Urinary bladder (tissue), 4 donors: ENCODE measurements at places on chromosomes 4 and X. TPM values are rescaled to one million over a fixed set of nuclear protein-coding genes. Genes with fewer than 3 reads are reported as not detected.

Gene SSX2
- not detected for total RNA-seq

Gene PAGE2B
- total RNA-seq: not detected

Gene FGFBP2
- 0.74 TPM for total RNA-seq

Gene GAR1
- 6.5 TPM for total RNA-seq

Gene ARSJ
- total RNA-seq: 20.6 TPM

Gene STBD1
- total RNA-seq: 9.1 TPM

Gene POF1B
- total RNA-seq: 23.4 TPM

Gene C4orf51
- not detected for total RNA-seq

Gene LARP7
- total RNA-seq: 67.8 TPM

Gene SPANXN4
- total RNA-seq: not detected

Gene INPP4B
- total RNA-seq: 53.9 TPM

Gene ARHGEF9
- total RNA-seq: 26.6 TPM

Gene FGFBP1
- not detected for total RNA-seq

Gene TNMD
- total RNA-seq: 4.3 TPM

Gene SPATA4
- 0.11 TPM for total RNA-seq

Gene AP1AR
- total RNA-seq: 29.1 TPM
